Activated T-cell treated with anti-CD3 and anti-CD28 coated beads, Interleukin-2, amount 50 U/mL, for 24 hours (primary cell): ENCODE measurements at places on chromosomes 2 and 18.

DNA sequence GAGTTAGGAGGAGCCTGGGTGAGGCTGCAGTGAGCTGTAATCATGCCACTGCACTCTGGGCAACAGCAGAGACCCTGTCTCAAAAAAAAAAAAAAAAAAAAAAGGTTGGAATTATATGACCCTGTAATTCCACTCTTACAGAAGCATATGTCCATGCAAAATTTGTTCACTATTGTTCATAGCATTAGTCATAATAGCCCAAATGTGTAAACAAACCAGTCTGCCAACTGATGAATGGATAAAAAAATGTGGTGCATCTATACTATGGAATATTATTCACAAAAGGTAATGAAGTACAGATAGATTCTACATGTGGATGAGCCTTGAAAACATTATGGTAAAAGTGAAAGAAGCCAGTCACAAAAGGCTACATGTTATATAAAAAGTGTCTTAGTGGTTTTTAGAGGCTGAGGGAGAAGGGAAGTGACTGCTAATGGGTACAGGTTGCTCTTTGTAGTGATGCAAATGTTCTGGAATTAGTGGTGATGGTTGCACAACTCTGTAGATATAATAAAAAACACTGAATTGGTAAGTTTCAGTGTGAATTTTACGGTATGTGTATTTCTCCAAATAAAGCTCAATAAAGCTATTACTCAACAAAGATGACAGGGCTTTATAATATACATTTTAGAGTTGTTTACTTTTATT is 9.4 kb downstream of the COA5 start:
- DNase-seq, result no peak

GRCh38 chr18:51191128-51191717 is 6.3 kb downstream of the MEX3C start:
- DNase-seq, result no peak

DNA sequence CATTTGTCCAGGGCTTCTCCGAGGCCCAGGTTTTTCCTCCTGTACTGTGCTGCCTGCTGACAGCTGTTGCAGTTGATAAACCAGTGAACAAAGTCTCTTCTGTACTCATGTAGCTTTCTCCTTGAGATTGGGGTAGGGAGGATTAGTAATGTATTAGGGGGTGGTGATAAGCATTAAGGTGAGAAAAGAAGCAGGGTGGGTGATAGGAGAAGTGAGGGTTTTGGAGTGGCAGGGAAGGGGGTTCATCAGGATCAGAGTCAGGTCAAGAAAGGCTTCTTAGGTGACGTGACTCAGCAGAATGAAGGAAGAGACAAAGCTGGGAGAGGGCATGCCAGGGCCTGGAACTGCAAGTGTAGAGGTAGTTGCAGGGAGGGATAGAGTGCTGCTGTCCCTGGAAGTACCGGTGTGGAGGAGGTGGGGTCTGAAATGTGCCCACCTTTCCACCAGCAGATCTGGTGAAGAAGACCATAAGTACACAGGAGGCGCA is 48.7 kb downstream of the PKP4 start:
- no peak for DNase-seq

DNA sequence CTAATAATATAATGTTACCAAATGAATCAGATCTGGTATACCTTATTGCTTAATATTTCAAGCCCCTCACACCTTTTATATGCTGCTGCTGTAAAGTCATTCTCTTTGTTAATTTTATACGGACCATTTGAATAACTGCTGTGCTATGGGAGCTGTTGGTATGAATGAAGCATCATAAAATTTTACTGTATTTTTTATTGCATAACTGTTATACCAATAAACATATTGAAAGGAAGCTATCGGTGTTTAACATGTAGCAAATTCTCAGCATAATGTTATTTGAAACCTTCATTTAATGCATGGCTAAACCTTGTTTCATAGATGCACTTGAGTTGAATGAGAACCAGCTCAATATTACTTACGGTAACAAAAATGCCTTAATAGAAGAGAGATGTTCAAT is 1040.3 kb downstream of the SOCS6 start:
- no peak for DNase-seq

GRCh38 chr2:123935405-123935804 is 89.7 kb upstream of the CNTNAP5 start:
- no peak for DNase-seq

DNA sequence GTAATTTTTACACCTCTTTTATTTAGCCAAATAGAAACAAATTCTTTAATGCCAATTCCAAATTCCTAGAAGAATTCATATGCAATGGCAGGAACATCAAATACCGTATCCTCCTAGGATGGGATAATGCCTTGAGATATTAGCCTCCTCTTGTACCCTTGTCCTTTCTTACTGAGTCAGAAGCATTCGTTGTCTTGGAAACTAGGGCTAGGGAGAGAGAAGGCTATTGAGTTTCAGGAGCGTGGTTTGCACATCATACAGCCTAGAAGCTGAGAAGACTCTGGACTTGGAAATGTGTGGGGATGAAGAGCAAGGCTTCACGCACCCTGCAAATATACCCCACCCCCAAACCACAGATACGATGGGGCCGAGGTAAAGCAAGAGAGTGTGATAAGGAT is 300.7 kb downstream of the SP3 start:
- no peak for DNase-seq

DNA sequence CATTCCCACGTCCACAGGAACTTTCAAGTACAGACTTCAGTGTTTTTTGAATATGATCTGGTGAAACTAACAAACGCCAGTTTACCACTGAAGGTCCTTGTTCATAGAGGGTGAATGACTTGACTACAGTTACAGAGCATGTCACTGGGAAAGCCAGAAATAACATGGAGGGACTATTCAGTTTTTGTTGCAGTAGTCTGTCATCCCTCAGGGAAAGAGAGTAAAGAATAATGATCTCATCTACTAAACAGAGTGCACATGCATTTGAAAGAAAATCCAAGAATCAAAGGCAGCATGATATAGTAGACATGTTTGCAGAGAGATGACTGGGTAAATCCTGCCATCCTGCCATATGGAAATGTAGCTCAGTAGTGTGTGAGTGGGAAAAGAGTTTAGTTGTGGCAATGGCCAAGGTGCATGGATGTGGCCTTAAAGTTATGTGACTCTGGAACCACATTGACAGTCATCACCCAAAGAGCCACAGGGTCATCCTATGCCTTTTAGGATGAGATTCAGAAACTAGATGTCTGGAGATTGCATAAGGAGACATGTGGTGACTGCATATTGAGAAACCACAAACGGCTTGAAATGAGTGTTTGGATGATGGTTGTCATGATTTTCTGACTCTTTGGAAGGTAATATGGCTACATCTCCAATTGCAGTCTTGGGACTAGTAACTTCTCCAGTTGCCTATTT is 125.3 kb upstream of the ZEB2 start:
- DNase-seq, result no peak

DNA sequence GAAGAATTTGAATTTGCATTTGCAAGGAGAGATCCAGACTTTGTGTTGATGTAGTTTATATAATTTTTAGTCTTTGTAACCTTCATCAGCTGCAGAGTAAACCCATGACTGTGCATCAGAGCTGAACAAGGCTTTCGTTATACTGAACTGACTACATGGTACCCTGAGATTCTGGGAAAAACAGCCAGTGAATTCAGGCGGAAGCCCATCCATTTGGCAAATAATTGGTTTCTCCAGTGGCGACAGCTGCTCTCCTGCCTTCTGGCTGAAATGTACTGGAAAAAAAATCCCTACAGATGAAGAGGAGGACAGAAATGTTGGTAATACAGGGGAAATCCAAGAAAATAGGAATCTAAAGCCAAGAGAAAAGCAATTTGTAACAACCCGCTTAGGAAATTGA is 657.5 kb upstream of the CDH7 start:
- no peak for DNase-seq

GRCh38 chr2:45942237-45942738 is 290.8 kb downstream of the PRKCE start:
- DNase-seq, result no peak

DNA sequence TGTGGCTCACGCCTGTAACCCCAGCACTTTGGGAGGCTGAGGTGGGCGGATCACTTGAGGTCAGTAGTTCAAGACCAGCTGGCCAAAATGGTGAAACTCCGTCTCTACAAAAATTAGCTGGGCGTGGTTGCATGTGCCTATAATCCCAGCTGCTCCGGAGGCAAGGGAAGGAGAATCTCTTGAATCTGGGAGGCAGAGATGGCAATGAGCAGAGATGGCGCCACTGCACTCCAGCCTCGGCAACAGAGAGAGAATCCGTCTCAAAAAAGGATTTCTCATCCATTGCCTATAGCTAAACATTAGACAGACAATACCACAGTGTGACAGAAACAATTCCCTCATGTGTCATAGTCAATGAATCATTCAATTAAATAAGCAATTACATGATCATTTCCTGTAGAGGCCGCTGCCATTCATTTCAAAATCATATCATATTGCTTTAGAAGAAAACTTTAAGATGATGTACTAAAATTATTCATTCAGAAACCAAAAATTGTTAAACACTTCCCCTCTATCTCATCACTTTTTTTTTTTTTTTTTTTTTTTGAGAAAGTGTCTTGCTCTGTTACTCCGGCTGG is 69.5 kb upstream of the TGIF1 start:
- peak; percentile 38 for DNase-seq

- DNase-seq, result no peak
These were observed 7.4 kb upstream of the FHL2 start for GRCh38 chr2:105406221-105406620.

- no peak for DNase-seq
These were observed 31.9 kb downstream of the KIDINS220 start for GRCh38 chr2:8805278-8806210.

- no peak for DNase-seq
These were observed 122.1 kb downstream of the TMEM17 start for GRCh38 chr2:62383846-62384245.

GRCh38 chr2:204611764-204612163 is 66.5 kb downstream of the PARD3B start:
- no peak for DNase-seq

- DNase-seq, result no peak
These were observed 558.4 kb downstream of the PARD3B start for GRCh38 chr2:205103699-205104098.

- DNase-seq, result no peak
These were observed 145.0 kb downstream of the PID1 start for GRCh38 chr2:229126066-229126465.

- no peak for DNase-seq
These were observed 27.5 kb downstream of the EML4 start for GRCh38 chr2:42196403-42197267.

DNA sequence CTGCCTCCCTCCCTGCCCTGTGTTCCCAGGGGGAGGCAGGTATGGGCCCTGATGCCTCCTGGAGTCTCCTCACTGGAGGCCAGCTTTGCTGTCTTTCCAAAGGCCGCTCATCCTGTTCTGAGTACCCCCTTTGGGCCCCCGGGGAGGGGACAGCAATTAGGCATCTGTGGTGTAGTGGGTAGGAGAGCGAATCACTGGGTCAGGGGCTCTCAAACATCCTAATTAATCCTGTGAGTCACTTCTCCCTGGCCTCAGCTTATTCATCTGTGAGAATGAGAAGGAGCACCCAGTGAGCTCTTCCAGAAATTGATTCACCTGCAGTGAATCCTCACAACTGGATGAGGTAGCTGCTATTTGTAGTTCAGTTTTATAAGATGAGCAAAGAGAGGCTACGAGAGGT is 16.4 kb downstream of the TET3 start:
- no peak for DNase-seq

DNA sequence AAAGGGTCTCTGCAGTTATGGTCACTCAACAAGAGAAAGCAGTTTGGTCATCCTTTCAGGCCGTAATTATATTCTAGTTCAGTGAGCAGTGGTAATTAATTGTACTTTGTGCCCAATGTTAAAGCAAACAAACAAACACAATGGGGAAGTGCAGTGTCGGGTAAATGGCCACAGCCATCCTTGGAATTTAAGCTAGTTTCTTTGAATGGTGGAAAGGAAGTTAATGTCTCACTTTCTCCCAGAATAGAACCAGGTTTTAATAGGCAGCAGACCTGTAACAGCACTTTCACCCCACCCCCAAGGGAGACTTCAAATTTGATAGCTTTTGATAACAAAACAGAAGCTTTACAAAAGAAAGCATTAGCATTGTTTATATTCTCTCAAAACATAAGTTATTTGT is 20.0 kb upstream of the ITGAV start:
- DNase-seq, result no peak

DNA sequence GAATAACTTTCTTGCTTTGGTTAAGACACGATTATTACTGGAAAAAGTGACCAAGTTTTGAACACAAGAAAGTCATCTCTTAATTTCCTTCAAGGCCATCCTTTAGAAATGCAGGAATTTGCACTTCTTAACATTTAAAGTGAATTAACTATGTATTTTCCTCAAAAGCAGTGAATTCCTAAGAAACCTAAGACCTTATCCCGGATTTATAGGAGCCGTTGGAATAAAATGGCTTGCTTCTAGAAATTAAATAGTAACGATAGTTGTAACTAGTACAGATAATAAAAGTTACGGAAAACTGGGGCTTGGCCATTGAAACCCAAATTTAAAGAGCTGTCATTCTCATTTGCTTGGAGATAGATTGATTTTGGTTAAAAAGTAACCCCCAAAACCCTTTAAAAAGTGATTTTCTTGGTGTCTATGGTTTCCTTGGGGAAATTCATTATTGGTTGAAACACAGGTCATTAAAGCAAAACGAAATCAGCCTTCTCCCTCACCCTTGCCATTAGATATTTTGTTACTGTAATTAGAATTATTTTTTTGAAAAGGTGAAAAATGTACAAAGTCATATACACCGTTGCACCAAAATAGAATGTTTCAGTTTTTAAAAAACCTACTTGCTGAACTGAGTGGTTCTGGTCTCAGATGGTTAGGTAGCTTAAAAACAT is 2.0 kb downstream of the SKOR2 start:
- DNase-seq, result no peak

DNA sequence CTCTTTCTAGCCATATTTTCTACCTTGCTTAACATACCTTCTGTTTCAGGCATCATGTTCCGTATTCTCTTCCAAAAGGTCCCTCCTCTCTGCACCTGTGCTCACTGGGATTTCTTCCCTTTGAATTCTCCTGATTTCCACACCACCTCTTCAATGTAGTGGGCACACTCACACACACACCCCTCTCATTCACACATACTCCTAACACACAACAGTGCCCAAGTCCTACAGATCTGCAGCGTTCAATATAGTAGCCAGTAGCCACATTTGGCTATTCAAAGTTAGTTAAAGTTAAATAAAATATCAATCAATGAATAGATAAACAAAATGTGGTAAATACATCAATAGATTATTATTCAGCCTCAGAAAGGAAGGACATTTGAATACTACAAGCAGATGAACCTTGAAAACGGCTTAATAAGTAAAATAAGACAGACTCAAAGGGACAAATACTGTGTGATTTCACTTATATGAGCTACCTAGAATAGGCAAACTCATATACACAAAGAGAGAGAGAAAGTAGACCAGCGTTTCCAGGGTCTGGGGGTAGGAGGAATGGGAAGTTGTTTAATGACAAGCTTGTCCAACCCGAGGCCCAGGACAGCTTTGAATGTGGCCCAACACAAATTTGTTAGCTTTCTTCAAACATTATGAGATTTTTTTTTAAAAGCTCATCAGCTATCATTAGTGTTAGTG is 34.4 kb downstream of the MYCN start:
- DNase-seq, result no peak

DNA sequence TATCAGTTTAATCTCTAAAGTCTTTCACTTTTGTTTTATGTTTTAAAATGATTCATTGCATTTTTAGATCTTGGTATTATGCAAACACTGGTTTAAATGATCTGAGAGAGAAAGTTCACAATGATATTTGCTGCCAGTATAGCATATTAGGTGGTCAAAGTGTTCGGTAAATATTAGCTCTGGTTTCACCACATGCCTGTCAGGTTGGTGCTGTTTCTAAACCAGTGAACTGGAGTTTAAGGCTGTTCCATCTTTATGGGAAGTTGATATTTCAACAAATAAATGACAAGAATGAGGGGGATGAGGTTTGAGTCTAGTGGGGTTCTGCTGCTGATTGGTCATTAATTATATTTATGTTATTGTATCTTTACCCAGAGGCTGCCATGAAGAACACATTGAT is 436.4 kb downstream of the DCDC2C start:
- DNase-seq, result no peak
